ENCODE measurements at places on chromosomes 3 and 15.

- no peak for DNase-seq
These were observed 638.2 kb downstream of the IGSF11 start for GRCh38 chr3:118396491-118396890.

DNA sequence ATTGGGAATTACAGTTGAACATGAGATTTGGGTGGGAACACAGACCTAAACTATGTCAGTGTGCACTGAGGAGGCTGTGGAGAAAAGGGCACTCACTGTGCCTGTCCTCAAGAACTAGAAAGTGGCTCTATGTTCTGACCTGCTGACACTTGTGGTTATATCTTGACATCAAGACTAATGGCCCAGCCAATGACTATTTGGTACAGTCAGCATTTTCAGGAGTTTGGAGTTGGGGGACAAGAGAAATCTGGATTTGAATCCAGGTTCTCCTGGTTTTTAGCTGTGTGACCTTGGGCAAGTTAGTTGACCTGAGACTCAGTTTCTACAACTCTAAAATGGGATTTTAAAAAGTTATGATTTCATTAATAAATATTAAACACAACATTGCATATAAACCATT lies 647.0 kb upstream of the CFAP20DC start:
- no peak for DNase-seq

DNA sequence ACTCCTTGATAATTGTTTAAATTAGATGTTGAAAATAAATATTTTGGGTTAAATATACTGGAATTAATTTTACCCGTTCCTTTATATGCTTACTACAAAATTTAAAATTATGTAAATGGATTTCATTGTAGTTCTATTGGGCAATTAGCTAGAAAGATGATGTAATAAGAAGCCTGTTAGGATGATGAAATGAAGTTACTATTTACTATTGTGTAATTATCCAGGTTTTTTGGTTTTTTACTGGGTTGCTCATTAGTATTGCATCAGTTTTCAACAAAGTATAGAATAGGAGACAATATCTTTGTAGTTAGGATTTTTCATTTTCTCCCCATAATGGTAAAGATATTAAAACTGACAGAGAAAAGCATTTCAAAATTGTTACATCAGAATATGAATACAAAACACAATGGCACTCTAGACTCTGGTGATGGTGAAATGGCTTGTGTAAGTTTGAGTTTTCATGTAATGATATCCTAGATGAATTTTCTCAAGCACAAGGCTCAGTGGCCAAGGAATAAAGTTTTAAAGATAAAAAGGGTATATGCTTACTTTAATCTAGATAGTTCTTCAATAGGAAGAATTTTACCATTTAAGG lies 222.0 kb downstream of the P3H2 start:
- DNase-seq: no peak

- DNase-seq: no peak
These were observed 496.6 kb downstream of the FHIT start for GRCh38 chr3:60754617-60755016.

DNA sequence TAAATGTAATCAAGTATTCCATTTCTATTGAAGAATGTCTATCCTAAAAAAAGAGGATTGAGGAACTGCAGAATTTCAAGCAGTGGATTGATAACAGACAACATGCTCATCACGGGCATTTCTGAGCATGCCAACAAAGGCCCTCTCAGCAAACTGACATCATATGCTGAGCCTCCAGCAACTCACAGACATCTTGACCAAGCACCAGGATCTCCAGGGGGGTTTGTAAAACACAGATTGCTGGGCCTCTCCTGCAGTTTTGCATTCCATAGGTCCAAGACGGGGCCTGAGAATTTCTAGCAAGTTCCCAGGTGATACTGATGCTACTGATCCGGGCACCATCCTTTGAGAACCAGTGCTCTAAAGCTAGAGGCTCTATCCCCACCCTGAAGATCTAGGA lies 85.0 kb downstream of the FOXP1 start:
- DNase-seq: no peak

DNA sequence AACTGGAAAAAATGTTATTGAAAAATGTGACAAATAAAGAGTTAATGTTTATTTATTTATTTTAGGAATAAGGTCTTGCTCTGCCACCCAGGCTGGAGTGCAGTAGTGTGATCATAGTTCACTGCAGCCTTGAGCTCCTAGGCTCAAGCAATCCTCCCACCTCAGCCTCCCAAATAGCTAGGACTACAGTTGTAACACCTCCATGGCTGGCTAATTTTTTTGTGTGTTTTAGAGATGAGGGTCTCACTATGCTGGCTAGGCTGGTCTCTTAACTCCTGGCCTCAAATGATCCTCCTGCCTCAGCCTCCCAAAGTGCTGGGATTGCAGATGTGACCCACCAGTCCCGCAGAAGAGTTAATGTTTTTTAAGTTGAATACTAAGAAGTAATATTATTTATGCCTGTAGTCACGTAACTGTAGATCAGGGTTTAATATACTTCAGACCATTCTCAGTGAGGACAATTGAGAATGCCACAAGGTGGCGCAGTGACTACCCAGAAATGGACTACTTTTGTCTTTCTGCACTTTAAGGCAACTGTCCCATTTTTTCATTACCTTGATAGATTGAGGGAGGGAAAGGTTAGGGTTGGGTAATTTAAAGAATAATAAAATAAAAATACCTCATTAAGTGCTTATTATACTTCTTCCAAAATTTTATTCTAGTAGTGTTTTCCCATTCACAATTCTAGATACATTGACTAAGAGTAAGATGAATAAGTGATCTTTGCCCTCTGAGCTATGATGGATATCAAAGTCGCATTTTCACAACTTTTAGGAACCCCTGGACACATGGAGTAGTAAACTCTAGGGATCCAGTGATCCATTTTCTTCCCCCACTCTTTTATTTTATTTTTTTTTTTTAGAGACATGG lies 6.0 kb downstream of the MUC13 start:
- peak; percentile 69 for DNase-seq

GRCh38 chr3:185859294-185859972 lies 34.6 kb upstream of the IGF2BP2 start:
- DNase-seq: no peak

DNA sequence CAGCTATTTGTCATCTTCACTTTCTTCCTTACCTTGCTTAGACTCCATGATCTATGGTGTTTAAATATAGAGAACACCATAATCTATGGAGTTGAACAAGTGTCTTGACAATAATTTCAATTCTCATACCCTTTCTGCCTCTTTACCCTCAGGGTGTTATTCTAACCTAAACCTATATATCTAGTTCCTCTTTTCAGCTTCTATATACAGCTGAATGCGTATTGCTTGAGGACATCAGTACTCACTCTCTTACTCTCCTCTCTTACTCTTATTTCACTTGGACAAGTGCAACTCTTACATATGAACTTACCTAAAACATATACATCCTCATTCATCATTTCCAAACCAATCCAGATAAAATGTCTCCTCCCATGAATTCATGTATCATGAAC lies 187.1 kb downstream of the RAP2B start:
- DNase-seq: no peak

DNA sequence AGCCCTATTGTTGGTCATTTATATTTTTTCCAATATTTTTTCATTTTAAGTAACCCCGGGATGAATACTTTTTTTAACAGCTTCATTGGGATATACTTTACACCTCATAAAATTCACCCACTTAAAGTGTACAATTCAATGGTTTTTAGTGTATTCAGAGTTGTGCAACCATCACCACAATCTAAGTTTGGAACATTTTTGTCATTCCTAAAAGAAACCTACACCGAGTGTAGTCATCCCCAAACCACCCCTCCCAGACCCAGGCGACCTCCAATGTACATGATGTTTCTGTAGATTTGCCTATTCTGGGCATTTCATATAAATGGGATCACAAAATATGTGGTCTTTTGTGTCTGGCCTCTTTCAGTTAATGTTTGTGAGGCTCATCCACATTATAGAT lies 118.3 kb upstream of the FRMD4B start:
- no peak for DNase-seq

DNA sequence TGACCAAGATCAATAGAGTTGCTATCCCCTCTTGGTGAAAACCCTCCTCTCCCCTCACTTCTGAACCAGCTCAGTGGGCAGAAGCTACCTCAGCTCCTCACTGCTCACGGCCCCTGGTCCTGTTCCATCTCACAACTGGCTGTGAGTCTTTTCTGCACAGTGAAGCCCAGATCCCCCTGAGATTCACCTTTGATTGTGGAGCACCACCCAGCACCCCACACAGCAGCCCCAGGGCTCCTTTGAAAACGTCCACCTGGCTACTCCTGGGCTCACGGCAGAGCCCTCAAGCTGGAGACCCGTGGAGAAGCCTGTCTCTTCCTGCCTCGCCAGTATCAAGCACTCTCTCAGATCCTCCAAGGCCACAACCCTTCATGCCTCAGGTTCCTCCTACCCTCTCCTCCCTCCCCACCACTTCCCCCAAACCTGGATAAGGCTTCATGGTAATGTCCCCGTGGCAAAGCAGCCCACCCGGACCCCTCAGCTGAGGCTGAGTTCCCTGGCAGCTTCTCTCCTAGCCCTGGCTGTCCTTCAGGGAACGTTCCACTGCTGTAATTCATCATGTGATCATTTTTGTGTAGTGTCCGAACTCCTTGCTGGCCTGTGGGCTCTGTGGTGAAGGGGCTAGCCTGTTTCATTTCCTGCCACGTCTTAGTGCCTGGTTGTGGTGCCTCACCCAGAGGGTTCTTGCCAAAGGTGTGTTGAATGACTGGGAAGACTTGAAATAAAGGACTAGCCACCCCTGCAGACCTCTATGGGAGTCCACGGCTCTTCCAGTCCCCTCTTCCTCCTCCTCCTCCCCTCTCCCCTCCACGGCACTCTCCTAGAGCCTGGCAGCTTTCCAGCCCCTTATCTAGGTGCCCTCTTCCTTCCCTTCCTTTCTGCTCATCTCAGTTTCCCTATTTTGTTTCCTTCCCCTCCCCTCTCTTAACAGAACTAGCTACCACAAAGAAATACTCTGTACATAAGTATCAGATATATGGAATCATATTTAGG lies 44.5 kb downstream of the KY start:
- no peak for DNase-seq

- DNase-seq: no peak
These were observed 47.0 kb downstream of the LRIG1 start for GRCh38 chr3:66453651-66454463.

DNA sequence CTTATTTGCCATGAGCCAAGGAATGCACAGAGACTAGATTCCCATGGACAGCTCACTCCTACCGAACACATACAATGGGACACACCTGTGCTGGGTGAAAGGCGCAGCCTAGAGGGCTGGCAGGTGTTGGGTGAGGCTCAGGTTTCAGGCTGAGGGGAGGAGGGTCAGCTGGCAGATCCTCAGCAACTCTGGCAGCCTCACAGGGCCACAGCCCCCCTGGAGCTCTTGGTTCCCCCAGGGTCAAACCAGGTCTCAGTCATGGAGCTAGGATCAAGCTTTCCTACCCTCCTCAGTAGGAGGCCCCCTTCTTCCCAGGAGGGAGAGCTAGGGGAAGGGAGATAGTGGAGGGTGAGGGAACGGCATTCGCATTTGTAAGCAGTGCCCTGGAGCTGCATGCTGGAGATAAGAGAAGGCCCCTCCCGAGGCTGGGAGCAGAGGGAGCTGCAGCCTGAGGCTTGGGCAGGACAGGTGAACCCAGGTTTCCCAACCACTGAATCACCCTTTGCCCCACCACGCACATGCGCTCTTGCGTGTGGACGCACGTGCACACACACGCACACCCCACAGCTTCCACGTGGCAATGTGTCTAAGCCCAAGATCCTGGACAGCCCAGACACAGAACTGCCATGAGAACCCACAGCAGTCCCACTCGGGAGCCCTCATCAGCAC lies 26.3 kb upstream of the TFRC start:
- no peak for DNase-seq

GRCh38 chr3:106275592-106275991 lies 406.8 kb upstream of the CBLB start:
- DNase-seq: no peak

GRCh38 chr15:70963199-70963598 lies 70.6 kb downstream of the LRRC49 start:
- no peak for DNase-seq

- no peak for DNase-seq
These were observed 107.0 kb downstream of the EEFSEC start for GRCh38 chr3:128260275-128260674.

- DNase-seq: no peak
These were observed 66.2 kb upstream of the THSD4 start for GRCh38 chr15:71048913-71049675.

DNA sequence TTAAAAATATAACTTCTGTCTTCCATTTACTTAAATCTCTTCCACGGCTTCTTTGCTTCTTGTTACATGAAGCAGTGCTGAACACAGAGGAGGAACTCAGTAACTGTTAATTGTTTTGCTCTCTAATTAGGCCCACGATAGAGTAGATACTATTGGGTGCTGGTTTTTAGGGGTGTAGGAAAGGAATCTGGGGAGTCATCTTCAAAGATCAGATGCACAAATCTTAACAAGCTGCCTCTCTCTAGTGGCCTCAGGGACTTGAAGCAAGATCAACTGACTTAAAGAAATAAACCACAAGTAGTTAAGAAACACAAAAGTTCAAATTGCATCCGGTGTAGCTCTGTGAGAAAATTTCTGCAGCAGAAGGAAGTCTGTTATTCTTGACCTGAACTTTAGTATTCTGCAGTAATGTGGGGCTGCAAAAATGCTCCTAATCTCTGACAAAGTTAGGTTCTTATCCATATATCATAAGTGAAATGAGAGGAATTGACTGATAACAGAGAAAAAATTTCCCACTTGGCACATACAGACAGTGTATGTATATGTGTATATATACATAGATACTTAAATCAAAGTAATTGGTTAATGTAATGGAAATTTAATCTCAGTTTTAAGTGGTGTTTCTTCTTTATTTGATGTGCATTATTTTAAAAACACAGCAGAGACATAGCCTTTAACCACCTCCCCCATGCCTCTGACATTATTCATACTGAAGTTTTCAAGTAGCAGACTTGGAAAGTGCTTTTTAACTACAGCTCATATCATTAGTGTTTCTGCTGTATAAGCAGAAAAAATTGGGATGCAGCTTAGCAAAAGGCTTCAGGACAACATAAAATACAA lies 51.8 kb downstream of the CHST2 start:
- no peak for DNase-seq

DNA sequence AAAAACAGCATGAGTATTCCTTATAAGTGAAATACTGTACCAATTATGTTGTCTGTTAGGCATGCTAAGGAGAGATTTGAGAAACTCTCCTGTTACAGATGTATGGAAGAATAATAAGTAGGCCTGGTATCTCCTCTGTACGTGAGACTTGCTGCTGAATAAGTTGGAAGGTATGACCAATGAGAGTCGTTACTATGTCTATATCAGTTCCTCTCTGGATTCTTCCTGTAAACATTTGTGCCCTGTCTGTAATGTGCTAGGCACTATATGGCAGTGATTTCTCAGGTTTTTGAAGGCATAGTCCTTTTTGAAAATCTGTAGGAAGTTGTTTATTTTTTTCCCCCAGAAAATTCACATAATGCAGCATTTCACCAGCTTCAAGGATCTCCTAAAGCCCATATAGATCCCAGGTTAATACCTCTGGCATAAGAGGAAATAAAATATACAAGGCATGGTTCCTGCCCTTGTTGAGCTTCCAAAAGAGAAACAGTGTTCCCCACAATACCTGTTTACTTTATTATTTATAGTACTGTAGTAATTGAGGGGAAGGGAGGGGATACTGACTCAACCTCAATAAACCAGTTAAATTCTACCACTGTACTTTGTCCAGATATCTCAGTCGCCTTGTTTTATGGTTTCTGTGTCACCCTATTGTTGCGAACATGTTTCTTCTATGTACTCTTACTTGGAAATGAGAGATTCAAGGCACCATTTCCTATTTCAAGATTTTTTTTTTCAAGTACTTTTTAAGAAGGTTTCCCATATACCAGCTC lies 28.6 kb downstream of the MAP2K5 start:
- no peak for DNase-seq

GRCh38 chr3:21722768-21723167 lies 28.2 kb downstream of the ZNF385D start:
- no peak for DNase-seq

All from activated CD8-positive, alpha-beta memory T cell treated with anti-CD3 and anti-CD28 coated beads for 24 hours (primary cell).